Fibroblast of the aortic adventitia (primary cell): ENCODE measurements at places on chromosomes 11 and 22.

GRCh38 chr11:68942751-68943271 lies 38.0 kb downstream of the MRGPRD start:
- peak; percentile 6 for DNase-seq

DNA sequence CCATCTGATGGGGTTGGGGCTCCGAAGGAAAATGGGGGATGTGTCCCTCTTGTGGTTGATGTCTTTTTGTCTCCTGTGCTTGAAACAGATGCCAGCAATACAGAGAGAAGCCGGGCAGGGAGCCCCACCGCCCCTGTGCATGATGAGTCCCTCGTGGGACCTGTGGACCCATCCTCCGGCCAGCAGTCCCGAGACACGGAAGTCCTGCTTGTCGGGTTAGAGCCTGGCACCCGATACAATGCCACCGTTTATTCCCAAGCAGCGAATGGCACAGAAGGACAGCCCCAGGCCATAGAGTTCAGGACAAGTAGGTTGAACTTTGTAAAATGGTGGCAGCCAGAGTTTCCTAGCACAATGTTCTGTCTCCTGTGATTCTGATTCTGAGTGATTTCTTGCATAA lies 91.7 kb upstream of the OR4B1 start:
- no peak for DNase-seq

GRCh38 chr11:66277471-66278362 lies at the start of gene CNIH2:
Gene CNIH2, plus strand, starts transcription at chr11:66278175. Its CDS starts 282 bp downstream, at chr11:66278457.
- DNase-seq = no peak

GRCh38 chr22:40000171-40000570 lies 5.4 kb downstream of the FAM83F start:
- DNase-seq = no peak
